Bronchial epithelial cell (primary cell): ENCODE measurements at places on chromosomes 7 and 10. TPM values are rescaled to one million over a fixed set of nuclear protein-coding genes. Genes with fewer than 3 reads are reported as not detected.

Gene IQUB
- total RNA-seq: 0.13 TPM in 1 of 2 replicates, not detected in the other

DNA sequence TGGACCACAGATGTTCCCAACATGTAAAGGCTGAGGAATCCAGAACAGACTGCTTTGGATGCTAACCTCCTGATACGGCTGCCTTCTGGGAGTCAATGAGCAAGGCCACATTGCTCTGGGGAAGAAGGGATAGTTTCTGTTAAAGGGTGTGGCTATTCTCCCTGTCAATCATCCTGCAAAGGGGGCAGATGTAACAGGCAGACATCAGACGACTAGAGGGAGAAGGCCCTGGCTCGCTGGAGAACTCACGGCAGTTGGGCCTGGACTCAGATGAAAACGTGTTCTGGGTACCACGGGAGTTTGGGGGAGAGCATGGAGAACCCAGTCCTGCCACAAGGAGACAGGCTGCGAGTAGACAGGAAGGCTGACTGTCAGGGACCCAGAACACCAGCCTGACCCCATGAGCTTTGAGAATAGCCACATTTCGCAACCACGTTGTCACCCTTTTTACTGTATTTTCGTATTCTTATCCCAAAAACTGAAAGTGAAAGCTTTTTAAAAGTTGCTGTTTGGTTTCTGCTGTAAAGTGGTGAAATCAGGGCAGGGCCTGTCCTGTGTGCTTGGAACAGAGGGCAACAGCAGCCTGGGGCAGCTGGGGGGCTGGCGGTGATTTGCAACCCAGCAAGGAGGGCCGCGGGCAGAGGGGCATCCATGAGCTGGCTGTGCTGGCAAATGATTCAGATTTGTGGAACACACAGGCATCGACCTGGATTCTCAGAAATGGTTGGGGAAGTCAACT is 95.3 kb downstream of the MYOF start:
- DNase-seq: no peak

GRCh38 chr10:63711361-63711760 is 190.2 kb downstream of the REEP3 start:
- peak; percentile 52 for DNase-seq

- no peak for DNase-seq
Observed at GRCh38 chr7:68147614-68148238, 1151.1 kb downstream of the TYW1 start.

DNA sequence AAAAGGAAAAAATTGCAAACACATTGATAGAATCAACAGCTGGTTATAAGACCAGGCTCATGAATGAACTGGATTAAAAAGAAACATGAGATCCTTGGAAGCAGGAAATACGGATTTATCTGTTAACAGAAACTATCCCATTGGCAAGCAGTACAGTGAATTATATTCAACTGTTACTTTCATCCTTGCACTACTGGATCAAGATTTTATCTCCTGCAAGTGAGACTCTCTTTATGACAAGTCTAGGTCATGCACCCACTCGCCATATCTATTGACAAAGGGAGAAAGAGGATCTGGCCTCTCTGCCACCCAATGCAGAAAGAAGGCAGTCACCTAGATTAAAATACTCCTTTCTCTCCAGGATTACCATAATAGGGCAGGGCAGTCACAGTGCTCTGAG is 41.4 kb downstream of the CSTF2T start:
- no peak for DNase-seq
